DMS79 (cell line): ENCODE measurements at places on chromosomes 2 and 18.

- DNase-seq: no peak
Measured at GRCh38 chr2:191114403-191114886, 36.3 kb downstream of the STAT4 start.

- DNase-seq: no peak
Measured at GRCh38 chr2:159110784-159111183, 142.3 kb downstream of the TANC1 start.

DNA sequence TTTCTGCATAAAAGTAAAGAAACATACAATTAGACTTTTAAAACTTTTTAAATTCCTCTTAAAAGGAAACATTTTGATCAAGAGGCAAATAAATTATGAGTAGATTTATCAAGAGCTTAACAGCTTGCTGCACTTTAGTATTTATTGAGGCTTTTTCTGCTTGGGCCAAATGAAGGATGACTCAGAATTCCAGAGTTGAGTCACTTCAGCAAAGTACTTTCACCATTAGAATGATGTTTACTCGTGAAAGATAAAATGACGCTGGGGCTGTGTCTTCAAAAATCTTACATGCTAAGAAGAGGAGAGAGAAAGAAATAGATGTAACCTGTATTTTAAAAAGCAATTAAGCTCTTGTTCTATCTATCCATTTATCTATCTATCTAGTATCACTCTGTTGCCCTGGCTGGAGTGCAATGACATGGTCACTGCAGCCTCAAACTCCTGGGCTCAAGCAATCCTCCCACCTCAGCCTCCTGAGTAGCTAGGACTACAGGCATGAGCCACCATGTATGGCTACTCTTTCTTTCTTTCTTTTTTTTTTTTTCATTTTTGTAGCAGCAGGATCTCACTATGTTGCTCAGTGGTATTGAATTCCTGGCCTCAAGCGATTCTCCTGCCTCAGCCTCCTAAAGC lies 75.3 kb upstream of the RIOK3 start:
- DNase-seq: peak; percentile 6

- DNase-seq: no peak
Measured at GRCh38 chr2:122237450-122237849, 482.0 kb downstream of the TSN start.

DNA sequence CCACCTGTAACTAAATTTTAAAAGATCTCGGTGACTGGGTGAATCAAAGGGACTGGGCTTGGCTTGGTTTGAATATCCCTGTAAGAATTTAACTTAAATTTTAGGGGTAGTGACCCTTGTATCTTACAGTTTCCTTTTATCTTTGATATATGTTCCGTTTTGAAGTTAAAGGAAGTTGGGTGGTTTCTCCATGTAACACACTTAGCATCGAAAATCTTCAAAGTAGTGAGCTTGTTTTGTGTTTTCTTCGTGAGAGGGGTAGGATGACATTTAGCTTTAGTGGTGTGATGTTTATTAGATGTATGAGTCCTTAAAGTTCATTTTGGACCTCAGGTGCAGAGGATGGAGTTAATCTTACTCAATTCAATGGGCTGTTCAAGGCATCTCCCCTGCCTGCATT lies 1.6 kb downstream of the WDR7 start:
- DNase-seq: no peak

DNA sequence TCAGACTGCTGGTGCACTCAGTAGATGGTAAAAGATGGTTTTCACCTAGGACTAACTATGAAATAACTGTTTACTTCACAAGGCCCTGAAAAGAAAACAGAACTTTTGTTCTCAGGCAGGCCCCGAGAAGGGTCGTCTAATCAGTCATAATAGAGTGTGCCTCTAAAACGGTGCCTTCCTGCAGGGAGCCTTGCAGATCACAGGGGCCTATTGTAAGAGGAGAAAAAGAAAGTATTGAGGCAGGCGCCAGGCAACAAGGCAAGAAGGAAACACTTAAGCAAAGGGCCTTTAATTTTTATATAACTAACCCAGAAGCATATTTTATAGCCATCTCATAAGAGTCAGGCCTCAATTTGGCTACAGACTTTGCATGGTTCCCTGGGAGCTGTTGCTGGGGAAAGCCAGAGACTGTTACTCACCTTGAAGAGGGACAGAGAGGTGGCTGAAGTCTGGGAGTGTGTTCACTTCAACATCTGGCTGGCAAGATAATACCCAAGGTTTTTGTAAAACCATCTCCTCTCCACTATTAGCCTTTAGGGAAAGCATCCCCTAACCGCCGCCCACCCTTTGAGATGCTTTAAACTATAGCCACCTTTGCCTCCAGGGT lies 117.1 kb downstream of the PRPF40A start:
- DNase-seq: no peak

- no peak for DNase-seq
Measured at GRCh38 chr2:61233581-61233980, 71.6 kb downstream of the C2orf74 start.

DNA sequence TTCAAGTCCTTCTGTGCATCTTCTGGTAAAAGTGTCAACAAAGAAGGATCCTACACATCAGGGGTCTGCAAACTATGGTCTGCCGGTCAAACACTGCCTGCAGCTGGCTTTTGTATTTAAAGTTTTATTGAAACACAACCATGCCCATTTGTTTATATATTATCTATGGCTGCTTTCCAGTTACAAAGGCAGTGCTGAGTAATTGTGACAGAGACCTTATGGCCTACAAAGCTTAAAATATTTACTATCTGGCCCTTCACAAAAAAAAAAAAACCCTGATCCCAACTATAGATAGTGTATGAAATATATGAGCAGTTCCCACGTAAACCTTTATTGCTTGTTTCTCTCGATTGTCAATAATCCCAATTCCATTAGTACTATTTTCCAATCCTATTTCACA lies 101.4 kb downstream of the RBMS1 start:
- no peak for DNase-seq

GRCh38 chr2:162063281-162063680 lies 10.7 kb downstream of the DPP4 start:
- DNase-seq: no peak

DNA sequence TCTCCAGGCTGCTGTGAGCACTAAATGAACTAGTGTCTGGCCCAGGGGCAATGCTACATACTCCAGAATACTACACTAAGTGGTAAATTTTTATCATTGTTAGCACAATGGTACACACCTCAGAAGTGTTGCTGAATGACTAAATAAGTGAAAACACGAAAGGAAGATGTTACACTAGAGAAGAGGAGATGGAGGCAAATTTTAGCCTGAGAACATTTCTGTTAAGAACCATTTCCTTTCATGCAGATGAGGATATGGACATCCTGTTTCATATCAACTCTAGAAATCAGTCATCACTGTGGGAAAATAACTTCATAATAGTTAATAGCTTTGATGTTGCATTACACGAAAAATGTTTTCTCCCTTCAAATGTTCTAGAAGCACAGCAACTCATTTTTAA lies 117.6 kb upstream of the STK17B start:
- DNase-seq: no peak

DNA sequence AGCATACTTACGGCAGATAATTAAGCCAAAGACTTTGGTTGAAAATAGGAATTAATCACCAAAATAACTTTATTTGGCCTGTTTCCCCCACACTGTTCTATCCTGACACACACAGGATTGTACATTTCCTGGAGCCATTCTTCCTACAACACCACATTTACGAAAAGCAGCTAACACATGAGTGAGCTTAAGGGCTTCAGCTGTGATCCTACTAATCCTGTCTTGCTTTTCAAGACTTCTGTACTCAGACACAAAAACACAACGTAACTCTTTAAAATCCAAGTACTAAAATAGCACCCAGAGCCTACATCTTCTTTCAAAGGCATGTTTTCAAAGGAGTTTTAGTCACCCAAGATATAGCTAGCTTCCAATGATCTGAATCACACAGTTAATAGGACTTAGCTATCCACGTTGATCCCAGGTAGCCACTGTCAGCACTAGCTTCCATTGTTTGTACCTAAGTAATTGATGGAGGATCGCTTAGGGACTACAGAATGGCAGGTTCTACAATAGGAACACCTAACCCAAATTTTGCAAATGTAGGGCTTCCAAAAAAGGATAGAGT lies 42.8 kb upstream of the TTC39C start:
- DNase-seq: no peak
